Breast epithelium (tissue), 4 donors: ENCODE measurements at places on chromosomes 1 and 21.

GRCh38 chr1:68221001-68221979 lies 11.0 kb downstream of the WLS start:
- peak; percentile 31 for DNase-seq

DNA sequence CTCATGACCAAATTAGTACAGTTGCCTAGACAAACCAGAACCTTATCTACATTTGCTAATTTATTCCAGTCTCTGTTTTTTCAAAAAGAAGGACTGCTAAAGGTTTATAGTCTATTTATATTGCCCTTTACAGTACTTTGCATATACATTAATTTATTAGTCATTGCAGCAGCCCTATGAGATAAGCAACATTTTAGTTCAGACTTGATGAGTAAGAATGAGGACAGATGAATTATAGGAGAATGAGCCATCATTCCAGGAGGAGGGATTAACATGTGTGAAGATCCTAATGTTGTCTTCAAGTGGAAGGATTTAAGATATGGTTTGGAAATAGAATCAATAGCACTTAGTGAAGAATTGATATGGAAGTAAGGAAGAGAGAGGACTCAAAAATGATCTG lies 152.4 kb downstream of the KCTD3 start:
- DNase-seq, result no peak

- DNase-seq, result no peak
Observed at GRCh38 chr1:156080863-156081179, 1.4 kb downstream of the MEX3A start.

GRCh38 chr1:23838401-23838866 lies 13.2 kb upstream of the HMGCL start:
- peak; percentile 65 for DNase-seq
